Smooth muscle cell of the coronary artery (primary cell): ENCODE measurements at places on chromosomes 3 and 15. TPM values are rescaled to one million over a fixed set of nuclear protein-coding genes. Genes with fewer than 3 reads are reported as not detected.

Gene GOLGA8J
- total RNA-seq = 0.08 and 0.12 TPM in 2 replicates

Gene ZNF660
- 0.59 and 1.9 TPM in 2 replicates for total RNA-seq

Gene LTF
- not detected in 2 replicates for total RNA-seq

Gene VILL
- total RNA-seq = 5.6 and 8.9 TPM in 2 replicates

Gene MINAR1
- total RNA-seq = 0.47 and 0.98 TPM in 2 replicates

Gene GOLGA6D
- not detected in 2 replicates for total RNA-seq

Gene ITIH1
- total RNA-seq = 0.59 TPM in 1 of 2 replicates, not detected in the other

Gene TMEM40
- not detected in 2 replicates for total RNA-seq

Gene LRRC31
- total RNA-seq = not detected in 2 replicates

Gene FSIP1
- 0.98 and 1.2 TPM in 2 replicates for total RNA-seq

Gene ATP13A5
- not detected in 2 replicates for total RNA-seq

Gene PRSS50
- total RNA-seq = not detected in 2 replicates

Gene GRIP2
- 0.08 and 0.47 TPM in 2 replicates for total RNA-seq

Gene SERP1
- 126 and 263 TPM in 2 replicates for total RNA-seq

Gene STRIT1
- not detected in 2 replicates for total RNA-seq

Gene RYK
- 60.1 and 80.9 TPM in 2 replicates for total RNA-seq

Gene VIPR1
- 19.5 TPM in 1 of 2 replicates, not detected in the other for total RNA-seq

Gene FBXO40
- not detected in 2 replicates for total RNA-seq

Gene MYD88
- 8.8 and 11.7 TPM in 2 replicates for total RNA-seq

Gene AADACL2
- total RNA-seq = not detected in 2 replicates

Gene MYO5C
- total RNA-seq = under 0.01 and 0.70 TPM in 2 replicates

Gene TMC3
- 13.7 TPM in 1 of 2 replicates, not detected in the other for total RNA-seq

Gene NR2E3
- total RNA-seq = 0.08 TPM in 1 of 2 replicates, not detected in the other

Gene DGKG
- total RNA-seq = under 0.01 and 2.1 TPM in 2 replicates

Gene CSTA
- 0.75 and 5.1 TPM in 2 replicates for total RNA-seq

Gene C2CD4A
- 0.98 TPM in 1 of 2 replicates, not detected in the other for total RNA-seq

Gene GUCA1C
- total RNA-seq = not detected in 2 replicates

Gene KNL1
- total RNA-seq = 0.12 and 3.8 TPM in 2 replicates

Gene KLHL40
- not detected in 2 replicates for total RNA-seq

Gene SLC51A
- not detected in 2 replicates for total RNA-seq

Gene FBXW12
- 0.08 TPM in 1 of 2 replicates, not detected in the other for total RNA-seq

Gene HES1
- total RNA-seq = 0.70 and 24.2 TPM in 2 replicates

Gene DNAJC19
- 19.4 and 23.8 TPM in 2 replicates for total RNA-seq

Gene GOLGA6L7
- total RNA-seq = not detected in 2 replicates

Gene APOD
- 0.08 and 11.8 TPM in 2 replicates for total RNA-seq

Gene TLR9
- total RNA-seq = under 0.01 TPM in 1 of 2 replicates, not detected in the other

Gene SERPINI1
- 0.68 and 1.4 TPM in 2 replicates for total RNA-seq

Gene VGLL3
- 2.9 and 54.9 TPM in 2 replicates for total RNA-seq
